GM18507 (cell line): ENCODE measurements at places on chromosomes 16 and 17.

- DNase-seq: no peak
Measured at GRCh38 chr17:80649200-80649644, 104.6 kb downstream of the RPTOR start.

GRCh38 chr17:44353672-44354331 lies 8.7 kb downstream of the GRN start:
- DNase-seq: no peak

- no peak for DNase-seq
Measured at GRCh38 chr17:33266611-33267010, 26.5 kb downstream of the ASIC2 start.

DNA sequence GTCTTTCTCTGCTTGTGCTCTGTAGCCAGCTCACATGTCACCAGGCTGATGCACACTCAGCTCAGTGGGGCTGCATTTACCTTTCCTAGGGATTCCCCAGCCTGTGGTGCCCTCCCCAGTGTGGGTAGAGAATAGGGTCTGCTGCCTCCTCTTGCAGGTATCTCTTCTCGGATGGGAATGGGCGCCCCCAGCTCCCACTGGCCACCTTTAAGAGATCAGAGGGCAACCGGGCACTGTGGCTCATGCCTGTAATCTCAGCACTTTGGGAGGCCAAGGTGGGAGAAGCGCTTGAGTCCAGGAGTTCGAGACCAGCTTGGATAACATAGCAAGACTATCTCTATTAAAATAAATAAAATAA lies 3.3 kb downstream of the XYLT2 start:
- no peak for DNase-seq

DNA sequence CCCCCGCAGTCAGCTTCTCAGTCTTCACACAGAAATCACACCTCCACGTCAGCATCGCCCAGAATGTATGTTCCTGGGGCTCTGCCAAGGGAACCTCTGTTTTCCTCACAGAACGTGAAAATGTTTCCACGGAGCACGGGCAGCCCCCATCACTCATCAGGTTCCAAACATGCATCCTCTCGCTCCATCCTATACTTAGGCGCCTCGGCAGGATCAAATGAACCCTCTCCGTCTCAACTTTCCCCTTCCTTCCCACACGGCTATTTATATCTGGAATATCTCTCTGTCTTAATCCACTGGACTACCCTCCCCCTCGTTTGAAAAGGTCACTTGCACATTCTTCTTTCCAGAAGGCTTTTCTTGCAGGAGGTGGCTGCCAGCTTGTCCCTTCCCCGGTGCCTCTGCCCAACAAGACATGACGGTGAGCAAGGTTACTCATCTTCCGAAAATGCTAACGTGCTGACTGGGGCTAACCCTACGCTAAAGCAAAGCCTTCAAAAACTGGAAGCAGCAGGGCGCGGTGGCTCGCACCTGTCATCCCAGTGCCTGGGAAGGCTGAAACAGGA lies 21.6 kb downstream of the NXN start:
- DNase-seq: no peak

DNA sequence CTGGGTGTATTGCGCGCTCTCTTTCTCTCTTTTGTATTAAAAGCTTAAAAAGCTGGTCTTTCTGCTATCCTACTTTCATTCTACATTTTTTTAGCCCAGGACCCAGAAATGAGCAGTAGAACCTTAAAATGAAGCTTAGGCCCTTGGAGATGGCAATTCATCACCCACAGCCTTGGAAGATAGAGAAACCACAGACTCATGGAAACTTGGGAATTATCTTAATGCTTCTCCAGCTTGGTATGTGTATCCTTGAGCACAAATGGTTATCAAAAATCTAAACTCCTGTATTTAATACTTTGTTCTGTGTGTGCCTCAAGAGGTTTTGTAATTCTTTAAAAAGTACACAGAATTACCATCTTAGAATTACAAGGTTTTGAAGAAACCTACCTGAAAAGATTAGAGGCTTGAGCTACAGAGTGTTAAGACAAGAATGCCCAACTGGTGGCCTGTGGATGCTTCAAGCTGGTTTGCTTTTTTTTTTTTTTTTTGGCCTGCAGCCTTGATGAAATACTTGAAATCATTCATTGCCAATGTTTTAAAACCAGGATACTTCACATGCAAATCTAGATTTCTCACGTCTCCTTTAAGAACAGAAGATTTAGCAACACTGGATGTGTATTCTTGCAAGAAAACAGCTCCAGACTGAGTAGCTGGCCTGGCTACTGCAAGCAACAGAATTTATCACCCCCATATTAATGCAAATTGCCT lies 105.0 kb downstream of the XYLT1 start:
- no peak for DNase-seq

GRCh38 chr17:12021623-12022140 lies 1.0 kb downstream of the MAP2K4 start:
- DNase-seq: no peak

DNA sequence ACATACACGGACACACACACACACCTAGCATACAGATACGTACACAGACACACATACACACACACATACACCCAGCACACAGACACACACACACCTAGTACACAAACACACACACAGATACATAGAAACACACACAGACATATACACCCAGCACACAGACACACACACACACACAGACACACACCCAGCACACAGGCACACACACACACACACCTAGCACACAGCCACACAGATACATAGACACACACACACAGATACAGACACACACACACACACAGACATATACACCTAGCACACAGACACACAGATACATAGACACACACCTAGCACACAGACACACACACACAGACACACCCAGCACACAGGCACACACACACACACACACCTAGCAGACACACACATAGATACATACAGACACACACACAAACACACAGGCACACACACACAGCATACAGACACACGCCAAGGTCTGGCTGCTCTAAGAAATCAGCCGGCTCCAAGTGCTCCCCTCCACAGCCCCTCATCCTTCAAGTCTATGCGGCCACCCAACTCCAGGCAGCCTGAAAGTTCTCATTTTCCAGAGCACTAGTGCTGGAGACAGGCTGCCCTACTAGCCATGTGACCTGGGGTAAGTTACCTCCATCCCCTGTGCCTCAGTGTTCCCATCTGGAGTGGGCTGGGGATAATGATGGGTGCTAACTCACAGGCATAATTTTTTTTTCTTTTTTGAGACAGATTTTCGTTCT lies 13.2 kb downstream of the NR1D1 start:
- DNase-seq: no peak

DNA sequence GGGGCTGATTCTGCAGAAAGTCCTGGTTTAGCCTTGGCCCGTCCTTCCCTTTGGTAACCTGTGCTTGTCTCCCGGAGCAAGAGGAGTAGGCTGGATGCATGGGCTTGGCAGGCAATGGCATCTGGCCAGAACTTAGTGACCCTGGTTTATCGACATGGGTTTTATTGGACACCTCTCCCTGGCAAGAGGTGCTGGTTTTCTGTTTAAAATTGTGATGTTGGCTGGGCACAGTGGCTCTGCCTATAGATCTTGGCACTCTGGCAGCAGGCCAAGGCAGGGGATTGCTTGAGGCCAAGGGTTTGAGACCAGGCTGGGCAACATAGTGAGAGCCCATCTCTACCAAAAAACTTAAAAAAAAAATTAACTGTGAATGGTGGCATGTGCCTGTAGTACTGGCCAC lies 31.2 kb downstream of the SLC12A3 start:
- no peak for DNase-seq

- no peak for DNase-seq
Measured at GRCh38 chr17:53844491-53845107, 21.9 kb downstream of the KIF2B start.

DNA sequence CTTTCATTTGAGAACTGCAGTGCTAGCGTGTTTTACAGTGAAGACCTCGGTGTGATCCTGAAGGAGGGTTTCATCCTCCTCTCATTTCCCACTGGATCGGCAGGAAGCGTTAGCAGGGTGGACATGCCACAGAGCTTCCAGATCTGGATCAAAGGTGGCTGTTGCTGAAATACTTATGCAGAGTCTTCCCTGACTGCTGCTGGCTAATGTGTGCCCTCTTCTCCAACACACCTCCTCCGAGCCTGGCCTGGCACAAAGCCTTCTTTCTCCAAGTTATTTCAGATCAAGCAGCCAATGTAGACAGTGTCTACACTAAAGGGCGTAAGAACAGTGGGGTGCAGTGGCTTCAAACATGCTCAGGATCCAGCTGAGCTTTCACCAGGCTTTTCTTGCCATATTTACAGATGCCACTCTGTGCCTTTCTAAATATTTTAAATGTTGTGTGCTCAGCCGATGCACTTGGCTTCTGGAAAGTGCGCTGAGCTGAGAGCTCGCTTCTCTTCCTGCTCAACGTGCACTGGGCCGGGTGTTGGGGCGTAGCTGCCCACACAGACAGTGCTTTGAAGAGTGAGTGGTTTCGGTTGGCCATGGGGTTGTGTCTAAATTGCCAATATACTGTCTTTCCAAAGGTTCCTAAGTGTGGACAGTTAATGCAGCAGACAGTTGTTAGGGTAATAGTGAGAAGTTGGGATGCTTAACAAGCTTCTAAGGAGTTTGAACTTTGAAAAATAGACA lies 2.1 kb downstream of the ZNF750 start:
- no peak for DNase-seq

DNA sequence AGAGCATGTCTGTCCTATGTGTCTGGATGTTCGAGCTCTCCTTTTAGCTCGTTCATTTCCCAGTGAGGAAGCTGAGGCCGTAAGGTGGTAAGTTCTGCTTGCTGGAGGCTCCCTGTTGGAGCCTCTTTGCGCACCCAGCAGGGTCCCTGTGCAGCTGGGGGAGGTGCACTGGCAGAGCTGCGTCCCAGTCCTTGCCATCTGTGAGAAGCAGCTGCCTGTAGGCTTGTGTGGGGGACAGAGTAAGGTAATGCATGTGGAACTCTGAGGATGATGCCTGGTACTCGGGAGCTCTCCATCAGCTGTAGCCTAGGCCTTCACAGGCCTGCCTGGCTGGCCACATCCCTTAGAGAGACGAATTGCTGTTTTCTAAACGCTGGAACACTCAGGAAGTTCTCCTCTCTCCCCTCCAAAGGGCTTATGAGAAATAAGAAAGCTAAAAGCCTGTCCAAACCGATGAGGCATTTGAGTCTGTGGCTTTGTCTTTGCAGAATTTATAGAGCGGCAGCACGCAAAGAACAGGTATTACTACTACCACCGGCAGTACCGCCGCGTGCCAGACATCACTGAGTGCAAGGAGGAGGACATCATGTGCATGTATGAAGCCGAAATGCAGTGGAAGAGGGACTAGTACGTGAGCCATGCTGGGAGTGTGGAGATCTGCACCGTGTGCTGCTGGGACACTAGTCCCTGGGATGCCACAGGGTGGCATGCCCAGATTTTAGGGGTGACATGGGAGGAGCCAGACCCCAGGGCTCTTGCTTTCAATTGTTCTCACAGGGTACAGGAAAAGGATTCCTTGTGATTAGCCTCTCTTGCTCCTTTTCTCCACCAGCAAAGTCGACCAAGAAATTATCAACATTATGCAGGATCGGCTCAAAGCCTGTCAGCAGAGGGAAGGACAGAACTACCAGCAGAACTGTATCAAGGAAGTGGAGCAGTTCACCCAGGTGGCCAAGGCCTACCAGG lies 1.6 kb downstream of the NDUFB10 start:
- DNase-seq: no peak

- DNase-seq: no peak
Measured at GRCh38 chr16:31496670-31497069, 11.5 kb downstream of the RUSF1 start.

- peak; percentile 63 for DNase-seq
Measured at GRCh38 chr17:39667945-39668924, at the start of gene PNMT. Gene PNMT, plus strand, starts transcription at chr17:39668453. Its CDS starts 23 bp downstream, at chr17:39668476.

DNA sequence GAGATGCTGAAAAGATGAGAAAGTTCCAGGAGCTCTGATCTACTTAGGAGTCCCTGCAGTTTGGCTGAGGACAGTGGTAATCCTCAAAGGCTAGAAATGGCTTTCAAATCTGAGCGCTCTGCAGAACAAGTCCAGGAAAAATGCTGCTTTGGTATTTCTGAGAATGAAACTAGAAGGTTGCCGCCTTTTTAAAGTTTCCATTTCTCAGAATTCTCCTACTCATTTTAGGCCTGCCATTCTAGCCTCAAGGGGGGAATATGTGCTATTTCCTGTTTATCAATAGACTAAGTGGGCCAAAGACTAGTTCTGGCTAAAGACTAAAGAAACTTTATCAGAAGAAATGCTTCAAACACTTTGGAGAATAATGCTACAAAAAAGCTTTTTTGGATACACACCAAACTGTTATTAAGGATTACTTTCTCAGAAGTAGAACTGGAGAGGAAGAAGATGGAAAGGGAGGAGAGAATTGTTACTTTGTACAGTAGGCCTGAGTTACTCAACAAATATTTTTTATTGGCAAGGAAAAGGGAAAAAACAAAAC lies at the start of gene SLFN12L:
Gene SLFN12L (minus strand): TSS at position 78 of the 541 bp plus-strand sequence. CDS start 15,314 bp downstream, outside the sequence.
- DNase-seq: peak; percentile 30

DNA sequence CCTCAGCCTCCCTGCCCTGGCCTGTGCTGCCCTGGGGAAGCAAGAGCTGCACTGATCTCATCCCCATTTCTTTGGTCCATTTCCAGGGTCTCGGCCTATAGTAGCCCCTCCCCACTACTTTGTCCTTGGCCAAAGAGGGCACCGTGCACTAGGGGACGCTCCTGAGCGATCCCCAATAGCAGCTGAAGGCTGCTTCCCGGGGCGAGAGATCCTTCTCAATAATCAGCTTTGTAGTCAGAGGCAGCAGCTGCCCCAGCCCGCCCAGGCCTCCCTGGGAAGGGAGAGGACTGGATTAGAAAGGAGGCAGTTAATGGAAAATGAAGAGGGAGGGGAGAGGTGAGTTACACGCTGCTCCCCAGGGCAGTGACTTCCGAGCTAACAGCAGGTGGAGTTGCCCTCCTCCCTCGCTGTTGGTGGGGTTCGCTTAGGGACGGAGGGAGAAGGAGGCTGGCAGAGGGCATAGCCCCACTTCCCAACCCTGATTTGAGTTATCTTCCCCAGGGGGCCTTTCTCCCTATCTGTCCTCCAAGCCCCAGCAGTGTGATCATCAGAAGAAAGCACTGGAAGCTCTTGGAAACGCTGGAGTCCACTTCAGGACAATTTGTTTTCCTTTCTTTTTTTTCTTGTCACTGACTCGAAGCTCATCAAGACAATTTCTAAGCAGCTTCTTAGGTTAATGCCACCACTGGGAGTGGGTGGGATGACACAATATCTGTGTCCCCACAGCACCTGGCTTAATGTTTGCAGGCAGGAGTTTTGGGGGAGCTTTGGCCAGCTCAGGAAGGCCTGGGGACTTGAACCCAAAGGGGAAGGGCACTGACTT lies 2.6 kb downstream of the MXRA7 start:
- no peak for DNase-seq
